ENCODE measurements at places on chromosomes 12 and 14. TPM values are rescaled to one million over a fixed set of nuclear protein-coding genes. Genes with fewer than 3 reads are reported as not detected.

AVPR1A gene
- total RNA-seq: 0.24 TPM

BDKRB1 gene
- total RNA-seq: not detected

ATL1 gene
- 3.7 TPM for total RNA-seq

KRT75 gene
- total RNA-seq: not detected

GRCh38 chr14:37036669-37037341 lies 135.6 kb downstream of the SLC25A21 start:
- H3K4me3 ChIP-seq: no peak overlapping the region
- peaks cover 39% of the 10 kb centered on the region for H3K4me1 ChIP-seq
- peaks cover 5% of the 10 kb centered on the region for H3K27me3 ChIP-seq
- H3K36me3 ChIP-seq: no peaks in the 10 kb centered on the region

DNA sequence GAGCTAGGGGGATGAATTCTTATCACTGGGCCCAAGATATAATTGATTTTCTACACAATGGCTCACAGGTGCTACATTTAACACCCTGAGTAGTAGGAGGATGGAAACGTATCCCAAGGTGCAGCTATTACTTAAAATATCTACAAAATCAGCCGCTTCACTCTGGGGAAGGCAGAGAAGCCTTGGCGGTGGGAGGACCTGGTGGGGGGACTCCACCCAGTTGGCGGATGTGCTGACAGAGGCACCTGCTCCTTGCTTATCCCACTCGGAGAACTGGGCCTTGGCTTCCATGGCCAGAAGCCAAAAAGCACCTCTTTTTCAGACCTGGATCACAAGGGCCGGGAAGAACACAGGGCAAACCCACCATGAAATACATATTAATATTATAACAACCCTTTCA lies 106.3 kb downstream of the OTX2 start:
- no peak overlapping the region for H3K27ac ChIP-seq
- no peaks in the 10 kb centered on the region for H3K36me3 ChIP-seq

GRCh38 chr12:112198120-112198733 lies 72.9 kb downstream of the TRAFD1 start:
- peak; percentile 87 for DNase-seq
- peak overlapping the region; percentile 86 for H3K27ac ChIP-seq
- H3K4me1 ChIP-seq: peaks cover 2% of the 10 kb centered on the region
- no peaks in the 10 kb centered on the region for H3K27me3 ChIP-seq
- H3K36me3 ChIP-seq: peaks cover 22% of the 10 kb centered on the region
- H3K4me3 ChIP-seq: no peak overlapping the region

GRCh38 chr12:29024117-29024516 lies 125.0 kb upstream of the FAR2 start:
- no peak overlapping the region for H3K27ac ChIP-seq
- no peaks in the 10 kb centered on the region for H3K27me3 ChIP-seq
- H3K4me3 ChIP-seq: no peak overlapping the region

DNA sequence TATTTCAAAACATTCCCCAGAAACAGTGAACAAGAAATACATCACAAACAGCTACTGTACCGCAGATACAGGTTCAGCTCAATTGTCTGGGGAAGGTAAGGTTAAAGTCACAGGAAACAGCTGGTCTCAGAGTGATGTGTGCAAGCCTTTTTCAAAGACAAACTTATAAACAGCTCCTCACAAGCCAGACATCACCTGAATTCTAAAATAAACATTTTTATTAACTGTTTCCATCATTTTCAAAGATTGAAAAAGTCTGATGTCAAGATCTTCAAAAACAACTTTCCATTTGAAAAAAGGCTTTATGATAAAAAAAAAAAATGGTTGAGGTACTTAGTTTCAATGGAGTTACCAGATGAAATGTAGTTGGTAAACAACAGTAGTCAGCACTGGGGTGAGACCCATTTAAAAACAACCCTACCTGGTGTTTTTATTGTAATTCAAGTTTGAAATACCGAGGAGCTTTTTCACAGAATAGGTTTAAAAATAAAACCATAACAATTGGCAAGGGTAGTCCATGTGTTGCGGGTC lies 4.0 kb downstream of the BTG1 start:
- peaks cover 75% of the 10 kb centered on the region for H3K4me1 ChIP-seq
- peaks cover 31% of the 10 kb centered on the region for H3K36me3 ChIP-seq
- DNase-seq: no peak
- H3K27me3 ChIP-seq: no peaks in the 10 kb centered on the region
- peak overlapping the region; percentile 99 for H3K4me3 ChIP-seq

- H3K4me3 ChIP-seq: no peak overlapping the region
- peak overlapping the region; percentile 72 for H3K27ac ChIP-seq
- no peak for DNase-seq
- no peaks in the 10 kb centered on the region for H3K36me3 ChIP-seq
- peaks cover 84% of the 10 kb centered on the region for H3K4me1 ChIP-seq
- H3K27me3 ChIP-seq: no peaks in the 10 kb centered on the region
These were observed 435.3 kb downstream of the RAD51B start for GRCh38 chr14:68254669-68255527.

GRCh38 chr14:83007641-83008225 lies 1474.1 kb upstream of the SEL1L start:
- peaks cover 28% of the 10 kb centered on the region for H3K36me3 ChIP-seq
- no peak overlapping the region for H3K27ac ChIP-seq

DNA sequence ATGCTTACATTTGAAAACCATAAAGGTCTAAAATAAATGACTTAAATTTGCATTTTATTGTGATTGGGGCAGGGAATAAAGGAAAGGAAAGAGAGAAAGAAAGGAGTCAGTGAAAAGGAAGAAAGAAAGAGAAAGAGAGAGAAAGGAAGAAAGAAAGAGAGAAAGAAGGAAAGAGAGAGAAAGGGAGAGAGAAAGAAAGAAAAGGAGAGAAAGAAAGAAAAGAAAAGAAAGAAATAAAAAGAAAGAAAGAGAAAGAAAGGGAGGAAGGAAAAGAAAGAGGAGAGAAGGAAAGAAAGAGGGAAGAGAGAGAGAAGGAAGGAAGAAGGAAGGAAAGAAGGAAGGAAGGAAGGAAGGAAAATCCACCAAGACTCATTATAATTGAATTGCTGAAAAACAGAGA lies 222.8 kb downstream of the RMST start:
- H3K4me3 ChIP-seq: no peak overlapping the region
- no peaks in the 10 kb centered on the region for H3K36me3 ChIP-seq
- peaks cover 5% of the 10 kb centered on the region for H3K27me3 ChIP-seq
- H3K27ac ChIP-seq: no peak overlapping the region
- DNase-seq: no peak

GRCh38 chr12:130680451-130680990 lies 35.6 kb downstream of the RIMBP2 start:
- 0 out of 2 replicates have a peak, but pooled peaks cover 2% of the 10 kb centered on the region for H3K4me1 ChIP-seq
- no peaks in the 10 kb centered on the region for H3K27me3 ChIP-seq
- no peak for DNase-seq
- no peak overlapping the region for H3K27ac ChIP-seq
- no peaks in the 10 kb centered on the region for H3K36me3 ChIP-seq
- no peak overlapping the region for H3K4me3 ChIP-seq

- peaks cover 3% of the 10 kb centered on the region for H3K36me3 ChIP-seq
- H3K27me3 ChIP-seq: no peaks in the 10 kb centered on the region
- peak overlapping the region; percentile 98 for H3K27ac ChIP-seq
- no peak for DNase-seq
- peak overlapping the region; percentile 89 for H3K4me3 ChIP-seq
These were observed 502 bp downstream of the MPHOSPH9 start for GRCh38 chr12:123232472-123232806.

- H3K4me3 ChIP-seq: peak overlapping the region; percentile 43
- peaks cover 42% of the 10 kb centered on the region for H3K4me1 ChIP-seq
- peak overlapping the region; percentile 94 for H3K27ac ChIP-seq
- no peaks in the 10 kb centered on the region for H3K36me3 ChIP-seq
These were observed 79.5 kb downstream of the FAR2 start for GRCh38 chr12:29228474-29229157.

DNA sequence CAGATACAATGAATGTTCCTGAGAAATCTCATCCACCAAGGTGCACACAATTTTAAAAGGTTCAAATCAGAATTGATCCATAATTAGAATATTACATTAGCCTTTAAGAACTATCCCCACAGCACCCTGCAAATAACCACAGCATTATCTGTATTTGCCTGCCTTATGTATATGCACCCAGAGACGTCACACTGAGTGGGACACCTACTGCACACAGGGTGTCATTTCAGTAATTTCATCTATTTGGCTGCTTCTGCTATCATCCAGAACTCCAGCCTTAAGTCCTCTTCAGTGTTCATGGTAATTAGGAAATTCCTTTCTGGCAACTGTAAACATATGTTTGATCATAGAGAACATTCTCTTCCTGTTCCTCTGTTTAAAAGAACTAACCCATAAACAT lies 298.4 kb downstream of the SYT1 start:
- H3K36me3 ChIP-seq: no peaks in the 10 kb centered on the region
- H3K4me3 ChIP-seq: no peak overlapping the region
- no peak for DNase-seq
- no peaks in the 10 kb centered on the region for H3K27me3 ChIP-seq
- H3K27ac ChIP-seq: no peak overlapping the region

DNA sequence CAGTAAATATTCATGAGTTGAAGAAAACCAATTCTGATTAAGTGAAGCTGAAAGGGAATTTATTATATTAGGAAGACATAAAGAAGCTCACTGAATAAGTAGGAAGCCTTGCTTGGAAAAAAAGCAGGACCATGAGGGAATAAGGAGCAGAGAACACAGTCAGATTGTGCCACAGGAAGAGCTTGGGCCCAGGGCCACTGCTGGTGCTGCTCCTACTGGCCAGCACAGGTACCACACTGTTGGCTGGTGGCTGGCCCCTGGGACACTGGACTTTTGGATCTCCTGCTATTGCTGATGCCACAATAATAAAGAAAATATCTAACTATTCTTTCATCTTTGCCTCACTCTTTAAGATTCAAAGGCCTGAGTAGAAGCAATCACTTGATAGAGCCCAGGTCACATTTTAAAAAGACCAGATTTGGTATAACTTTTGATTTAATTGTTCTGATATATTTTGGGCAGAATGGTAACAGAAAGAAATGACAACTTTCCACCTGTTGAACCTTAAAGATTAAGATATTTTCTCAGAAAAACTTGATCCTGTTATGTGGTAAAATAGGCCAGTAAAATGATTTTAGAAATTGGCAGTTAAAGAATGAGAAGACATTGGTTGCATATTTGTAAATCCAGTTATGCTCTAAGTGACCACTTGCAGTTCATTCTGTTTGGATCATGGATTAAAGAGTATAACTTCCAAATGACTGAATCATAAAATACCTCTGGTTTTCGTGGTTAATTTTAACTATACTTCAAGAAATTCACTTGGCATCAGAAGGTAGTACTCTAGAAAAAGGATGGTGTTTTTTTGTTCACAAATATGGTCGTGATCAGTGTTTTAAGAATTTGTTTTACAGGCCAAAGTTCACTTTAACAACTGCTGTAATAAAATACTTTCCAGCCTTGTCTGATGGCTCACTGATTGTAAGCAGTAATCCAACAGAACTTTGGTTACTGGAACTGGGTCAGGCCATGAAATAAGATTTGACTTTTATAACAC lies 68.3 kb downstream of the DERA start:
- H3K4me1 ChIP-seq: peaks cover 20% of the 10 kb centered on the region
- no peaks in the 10 kb centered on the region for H3K27me3 ChIP-seq
- no peaks in the 10 kb centered on the region for H3K36me3 ChIP-seq

- no peaks in the 10 kb centered on the region for H3K27me3 ChIP-seq
- no peak overlapping the region for H3K4me3 ChIP-seq
- no peak for DNase-seq
- H3K27ac ChIP-seq: no peak overlapping the region
These were observed 29.5 kb upstream of the EML1 start for GRCh38 chr14:99763527-99764221.

- no peaks in the 10 kb centered on the region for H3K27me3 ChIP-seq
- peaks cover 16% of the 10 kb centered on the region for H3K4me1 ChIP-seq
- DNase-seq: no peak
- no peak overlapping the region for H3K27ac ChIP-seq
These were observed 140.3 kb upstream of the AEBP2 start for GRCh38 chr12:19298836-19299605.

DNA sequence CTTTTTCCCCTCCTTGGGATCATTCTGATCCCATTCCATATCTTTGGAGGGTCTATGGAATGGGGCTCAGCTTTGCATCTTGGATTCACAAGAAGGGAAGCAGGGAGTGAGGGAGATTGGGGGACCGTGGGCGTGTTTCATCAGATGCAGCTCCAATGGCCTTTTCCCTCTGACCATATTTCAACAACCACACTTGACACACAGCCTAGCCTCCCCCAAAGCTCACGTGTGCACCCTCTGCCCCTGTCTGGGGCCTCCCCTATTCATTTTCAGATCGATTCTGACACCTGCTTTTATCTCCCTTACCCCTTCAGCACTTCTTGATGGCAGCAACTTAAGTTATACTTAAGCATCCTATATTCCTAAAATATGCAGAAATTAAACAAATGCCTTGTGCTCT lies 126.6 kb downstream of the CHST11 start:
- H3K36me3 ChIP-seq: no peaks in the 10 kb centered on the region
- DNase-seq: no peak
- H3K27ac ChIP-seq: no peak overlapping the region
- H3K4me3 ChIP-seq: no peak overlapping the region
- H3K4me1 ChIP-seq: peaks cover 31% of the 10 kb centered on the region

DNA sequence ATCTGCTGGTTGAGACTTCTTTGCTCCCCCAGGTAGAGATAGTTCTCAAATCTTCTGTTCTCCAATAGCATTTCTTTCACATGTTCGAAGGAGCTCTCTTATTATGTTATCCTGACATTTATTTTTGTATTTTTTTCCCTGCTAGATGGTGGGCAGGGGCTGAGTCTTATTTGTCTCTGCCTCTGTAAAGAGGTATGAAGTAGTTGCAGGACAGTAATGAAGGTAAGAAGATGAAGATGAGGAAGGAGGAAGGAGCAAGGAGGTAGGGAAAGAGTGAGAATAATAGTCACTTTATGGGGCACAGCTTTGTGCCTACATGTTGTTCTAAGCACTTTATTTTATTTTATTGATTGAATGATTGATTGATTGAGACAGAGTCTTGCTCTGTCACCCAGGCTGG lies 5.0 kb upstream of the CIROP start:
- peaks cover 33% of the 10 kb centered on the region for H3K4me1 ChIP-seq
- H3K27me3 ChIP-seq: peaks cover 14% of the 10 kb centered on the region
- no peak overlapping the region for H3K4me3 ChIP-seq
- H3K27ac ChIP-seq: no peak overlapping the region
- no peak for DNase-seq

DNA sequence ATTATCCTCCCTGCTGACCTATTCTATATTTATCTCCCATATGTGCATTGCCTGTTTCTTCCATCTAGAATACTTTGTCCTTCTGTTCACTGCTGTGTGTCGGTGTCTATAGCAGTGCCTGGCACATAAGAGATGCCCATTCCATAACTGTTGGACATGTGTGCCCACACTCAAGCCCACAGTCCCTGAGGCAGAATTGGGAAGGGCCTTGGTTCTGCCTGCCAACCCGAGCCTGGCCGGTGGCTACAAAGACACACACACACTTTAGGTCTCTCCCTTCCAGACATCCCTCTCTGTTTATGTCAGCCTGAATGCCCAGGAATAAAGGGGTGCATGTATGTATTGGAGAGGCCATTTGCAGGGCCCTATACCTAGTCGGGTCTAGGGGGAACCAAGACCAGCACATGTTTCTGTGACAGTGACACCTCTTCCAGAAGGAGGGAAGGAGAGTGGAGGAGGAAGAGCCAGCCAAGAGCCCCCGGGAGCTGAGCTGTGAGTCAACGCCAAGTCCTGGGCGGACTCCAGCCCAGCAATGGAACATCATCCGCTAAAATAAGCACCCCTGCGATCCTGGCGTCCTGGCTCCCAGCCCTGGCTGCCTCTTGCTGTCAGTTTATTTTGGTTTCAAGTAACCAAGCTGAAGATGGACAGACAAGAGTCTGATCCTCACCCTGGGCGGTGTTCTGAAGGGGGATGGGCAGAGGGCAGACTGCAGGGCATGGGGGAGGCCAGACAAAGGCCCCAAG lies 4.3 kb upstream of the ASB2 start:
- no peaks in the 10 kb centered on the region for H3K36me3 ChIP-seq
- H3K27ac ChIP-seq: no peak overlapping the region
- peaks cover 17% of the 10 kb centered on the region for H3K4me1 ChIP-seq
- DNase-seq: no peak

GRCh38 chr12:116135209-116135930 lies 142.1 kb downstream of the MED13L start:
- DNase-seq: no peak
- H3K27me3 ChIP-seq: no peaks in the 10 kb centered on the region
- no peaks in the 10 kb centered on the region for H3K36me3 ChIP-seq

Measured in WTC11 (cell line).